ENCODE measurements at places on chromosomes 4 and X.
A peak's percentile ranks its signal among the peaks of the same experiment; 100 is the strongest.

DNA sequence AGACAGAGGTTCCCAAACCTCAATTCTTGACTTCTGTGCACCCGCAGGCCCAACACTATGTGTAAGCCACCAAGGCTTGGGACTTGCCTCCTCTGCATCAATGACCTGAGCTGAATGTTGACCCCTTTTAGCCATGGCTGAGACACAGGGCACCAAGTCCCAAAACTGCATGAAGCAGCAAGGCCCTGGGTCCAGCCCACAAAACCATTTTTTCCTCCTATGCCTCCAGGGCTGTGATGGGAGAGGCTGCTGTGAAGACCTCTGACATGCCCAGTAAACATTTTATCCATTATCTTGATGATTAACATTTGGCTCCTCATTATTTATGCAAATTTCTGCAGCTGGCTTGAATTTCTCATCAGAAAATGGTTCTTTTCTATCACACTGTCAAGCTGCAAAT lies 85.4 kb downstream of the ITM2A start:
- no peak for DNase-seq

GRCh38 chr4:63618883-63619718 lies 790.1 kb downstream of the TECRL start:
- no peak for DNase-seq

GRCh38 chr4:7381221-7381889 lies 53.4 kb downstream of the PSAPL1 start:
- no peak for DNase-seq

GRCh38 chr4:105288121-105288520 lies 141.4 kb downstream of the TET2 start:
- no peak for DNase-seq

- DNase-seq: no peak
Observed at GRCh38 chr4:189800545-189801088, 140.1 kb upstream of the FRG1 start.

DNA sequence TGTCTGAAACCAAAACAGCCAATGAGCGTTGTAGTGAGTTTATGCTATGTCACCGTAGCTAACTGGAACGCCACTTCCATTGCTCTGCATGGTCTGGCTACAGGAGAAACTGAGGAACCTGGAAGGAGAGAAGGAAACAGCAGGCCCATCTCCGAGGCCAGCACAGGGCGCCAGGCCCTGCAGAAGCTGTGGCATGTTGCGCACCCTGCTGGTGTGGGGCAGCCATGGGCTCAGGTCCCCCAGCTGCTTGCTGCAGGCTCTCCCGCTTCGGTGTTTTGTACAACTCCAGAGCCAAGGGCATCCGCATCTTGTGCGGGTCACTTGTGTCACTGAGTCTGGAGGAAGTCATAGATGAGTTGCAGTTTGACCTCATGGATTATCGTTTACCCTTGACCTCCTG lies 89.2 kb downstream of the AFAP1 start:
- DNase-seq: no peak

DNA sequence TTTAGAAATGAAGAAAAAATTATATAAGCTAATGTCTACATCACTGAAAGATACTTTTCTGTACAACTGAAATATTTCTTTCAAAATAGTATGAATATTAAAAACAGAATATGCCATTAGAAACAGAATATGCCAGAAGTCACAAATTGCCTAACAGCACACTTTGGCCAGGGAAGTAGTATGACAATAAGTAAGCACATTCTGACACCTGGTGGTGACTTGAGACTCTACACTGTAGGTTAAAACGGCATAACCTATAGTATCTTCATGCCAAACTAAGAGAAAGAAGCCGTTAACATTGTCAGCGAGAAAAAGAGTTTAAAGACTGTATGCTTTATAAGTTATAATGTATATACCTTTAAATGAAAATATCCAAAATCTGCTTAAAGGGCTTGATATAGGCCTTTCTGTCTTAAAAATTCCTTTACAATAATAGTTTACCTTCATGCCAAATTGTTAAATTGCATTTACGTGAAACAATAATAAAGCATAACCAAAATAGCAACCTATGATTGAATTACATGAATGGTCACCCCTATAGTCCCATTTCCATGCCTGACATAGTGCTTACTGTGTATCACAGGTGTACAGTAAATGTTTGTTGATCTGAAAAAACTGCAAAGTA lies 32.8 kb downstream of the FAM13A start:
- DNase-seq: peak; percentile 15

- DNase-seq: no peak
Observed at GRCh38 chr4:52979821-52980590, 117.9 kb downstream of the RASL11B start.

GRCh38 chrX:47815901-47816845 lies 20.5 kb upstream of the ZNF81 start:
- DNase-seq: no peak

DNA sequence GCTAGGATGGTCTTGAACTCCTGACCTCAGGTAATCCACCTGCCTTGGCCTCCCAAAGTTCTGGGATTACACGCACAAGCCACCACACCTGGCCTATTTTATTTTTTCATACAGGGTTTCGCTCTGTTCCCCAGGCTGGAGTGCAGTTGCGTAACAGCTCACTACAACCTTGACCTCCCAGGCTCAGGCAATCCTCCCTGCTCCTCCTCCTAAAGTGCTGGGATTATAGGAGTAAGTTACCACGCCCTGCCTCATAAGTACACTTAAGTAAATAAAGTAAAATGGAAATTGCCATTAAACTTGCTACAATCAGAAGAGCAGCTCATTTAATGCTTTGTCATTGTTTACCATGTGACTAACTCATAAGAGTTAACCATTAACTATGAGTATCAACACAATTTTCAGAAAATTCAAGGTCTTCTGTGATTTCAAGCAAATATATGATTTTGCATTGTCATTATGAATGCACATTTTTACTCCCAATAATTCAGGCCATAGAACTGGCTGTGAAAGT lies 12.3 kb downstream of the UGDH start:
- no peak for DNase-seq

GRCh38 chr4:128600410-128600809 lies 209.1 kb upstream of the JADE1 start:
- no peak for DNase-seq

- DNase-seq: no peak
Observed at GRCh38 chrX:73268463-73268862, 53.8 kb upstream of the NAP1L2 start.

DNA sequence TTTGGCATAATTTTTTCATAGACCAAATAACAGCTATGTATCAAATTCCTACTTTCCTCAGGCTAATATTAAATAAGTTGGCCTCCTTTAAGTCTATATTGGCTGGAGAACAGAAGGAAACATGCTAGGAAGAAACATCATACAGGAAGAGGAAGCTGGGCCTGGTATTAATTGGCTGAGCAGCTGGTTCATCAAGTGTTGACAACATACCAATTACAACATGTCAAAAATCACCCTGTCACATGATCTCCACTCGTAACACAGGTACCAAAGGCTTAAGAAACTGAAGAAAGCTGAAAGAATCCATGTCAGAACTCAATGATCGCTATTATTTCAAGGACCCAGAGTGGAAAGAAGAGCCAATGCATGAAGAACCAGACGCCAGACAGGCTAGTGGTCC lies 10.5 kb downstream of the WDFY3 start:
- DNase-seq: no peak

- no peak for DNase-seq
Observed at GRCh38 chr4:7793186-7793585, 146.5 kb downstream of the AFAP1 start.

DNA sequence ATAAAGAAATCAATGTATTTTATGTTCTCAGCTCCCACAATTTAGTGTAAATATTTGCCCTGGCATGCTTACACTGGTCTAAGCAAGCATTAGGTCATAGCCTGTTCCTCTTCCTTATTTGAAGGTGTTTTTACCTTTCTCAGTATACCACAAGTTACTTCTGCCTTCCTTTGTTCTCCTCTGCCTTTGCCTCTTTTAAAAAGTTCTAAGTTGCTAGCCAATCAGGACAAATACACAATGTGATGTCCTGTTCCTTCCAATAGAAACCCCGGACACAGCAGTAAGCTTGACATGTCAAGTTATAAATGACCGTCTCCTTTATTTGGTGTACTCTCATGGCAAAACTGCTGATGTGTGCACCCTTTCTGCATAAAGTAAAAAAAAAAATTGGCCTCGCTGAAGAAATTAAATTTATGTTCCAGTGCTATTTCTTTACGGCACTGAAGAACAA lies 49.4 kb downstream of the UGT2B10 start:
- DNase-seq: no peak

DNA sequence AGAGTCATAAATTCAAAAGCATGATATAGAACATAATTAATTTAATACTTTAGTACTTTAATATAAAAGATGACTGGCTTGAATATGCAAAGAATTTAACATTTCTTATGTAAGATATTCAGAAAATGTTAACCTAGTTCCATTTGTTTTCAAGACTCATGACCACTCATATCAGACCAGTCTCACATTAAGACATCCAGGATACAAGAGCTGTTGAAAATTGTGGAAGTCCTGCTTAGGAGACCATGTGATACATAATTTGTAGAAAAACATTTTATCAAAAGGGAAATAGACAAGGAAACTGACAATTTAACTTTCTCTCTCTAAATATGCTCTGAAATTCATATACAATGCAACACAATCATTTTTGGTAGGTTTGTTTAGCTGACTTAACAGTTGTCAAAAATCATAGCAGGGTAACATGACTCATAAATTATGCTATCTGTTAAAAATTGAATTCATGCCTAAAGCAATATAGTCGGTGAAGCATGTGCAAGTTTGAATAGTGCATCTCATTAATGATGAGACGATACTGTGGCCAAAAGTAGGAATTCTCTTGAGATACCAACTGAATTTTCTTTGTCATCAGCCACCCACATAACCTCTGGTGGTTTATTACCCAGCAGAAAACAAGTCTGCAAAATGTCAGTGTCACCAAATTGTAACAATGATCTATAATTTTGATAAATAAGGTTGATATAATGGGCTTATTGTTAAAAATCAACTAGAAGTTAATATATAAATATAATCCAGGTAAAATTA lies 211.4 kb downstream of the GASK1B start:
- DNase-seq: no peak

- no peak for DNase-seq
Observed at GRCh38 chrX:14028473-14028872, 1.2 kb downstream of the GEMIN8 start.

- no peak for DNase-seq
Observed at GRCh38 chr4:69822198-69822597, 37.7 kb downstream of the SULT1E1 start.

DNA sequence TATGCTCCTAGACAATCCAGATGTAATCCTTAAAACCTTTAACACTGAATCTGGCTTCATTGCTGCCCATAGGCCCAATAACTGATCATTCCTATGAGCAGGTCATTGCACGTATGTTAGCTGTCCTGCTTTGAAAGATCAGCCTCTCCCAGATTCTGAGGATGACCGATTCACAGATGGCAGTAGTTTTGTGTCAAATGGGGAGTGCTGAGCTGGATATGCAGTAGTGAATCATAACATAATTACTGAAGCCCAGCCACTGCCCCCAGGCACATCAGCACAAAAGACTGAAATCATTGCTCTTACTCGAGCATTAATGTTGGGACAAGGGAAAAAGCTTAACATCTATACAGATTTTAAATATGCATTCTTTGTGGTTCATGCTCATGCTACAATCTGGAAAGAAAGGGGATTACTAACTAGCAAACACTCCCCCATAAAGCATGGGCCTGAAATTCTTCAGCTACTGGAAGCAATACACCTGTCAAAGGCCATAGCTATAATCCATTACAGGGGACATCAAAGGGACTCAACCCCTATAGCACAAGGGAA lies 16.4 kb upstream of the ZNF280C start:
- no peak for DNase-seq

- DNase-seq: no peak
Observed at GRCh38 chr4:33577791-33578190, 2666.5 kb downstream of the ARAP2 start.

GRCh38 chr4:12165616-12166015 lies 736.9 kb upstream of the HS3ST1 start:
- DNase-seq: no peak

- no peak for DNase-seq
Observed at GRCh38 chrX:150880808-150881165, 17.7 kb downstream of the CD99L2 start.

DNA sequence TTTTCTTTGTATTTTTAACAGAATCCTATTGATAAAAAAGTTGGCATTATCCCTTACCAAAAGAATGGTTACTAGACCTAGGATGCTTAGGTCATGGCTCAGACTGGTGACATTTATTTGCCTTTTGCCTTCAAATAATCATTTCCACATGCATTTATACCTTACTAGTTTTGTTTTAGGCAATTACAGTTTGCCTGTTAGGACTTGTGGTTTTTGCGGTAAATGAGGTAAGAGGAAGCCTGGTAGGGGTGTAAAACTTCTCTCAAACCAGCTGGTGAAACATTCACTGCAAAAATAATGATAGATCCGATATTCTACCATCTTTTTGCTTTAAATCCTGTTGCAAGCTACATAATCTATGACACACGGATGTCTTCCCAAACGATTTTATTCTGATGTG lies 12.1 kb downstream of the LAMP2 start:
- no peak for DNase-seq

- no peak for DNase-seq
Observed at GRCh38 chr4:115489279-115489678, 375.9 kb upstream of the NDST4 start.

- no peak for DNase-seq
Observed at GRCh38 chr4:140793291-140793690, 37.1 kb upstream of the TBC1D9 start.

- DNase-seq: no peak
Observed at GRCh38 chr4:43242606-43243005, 350.1 kb downstream of the GRXCR1 start.

DNA sequence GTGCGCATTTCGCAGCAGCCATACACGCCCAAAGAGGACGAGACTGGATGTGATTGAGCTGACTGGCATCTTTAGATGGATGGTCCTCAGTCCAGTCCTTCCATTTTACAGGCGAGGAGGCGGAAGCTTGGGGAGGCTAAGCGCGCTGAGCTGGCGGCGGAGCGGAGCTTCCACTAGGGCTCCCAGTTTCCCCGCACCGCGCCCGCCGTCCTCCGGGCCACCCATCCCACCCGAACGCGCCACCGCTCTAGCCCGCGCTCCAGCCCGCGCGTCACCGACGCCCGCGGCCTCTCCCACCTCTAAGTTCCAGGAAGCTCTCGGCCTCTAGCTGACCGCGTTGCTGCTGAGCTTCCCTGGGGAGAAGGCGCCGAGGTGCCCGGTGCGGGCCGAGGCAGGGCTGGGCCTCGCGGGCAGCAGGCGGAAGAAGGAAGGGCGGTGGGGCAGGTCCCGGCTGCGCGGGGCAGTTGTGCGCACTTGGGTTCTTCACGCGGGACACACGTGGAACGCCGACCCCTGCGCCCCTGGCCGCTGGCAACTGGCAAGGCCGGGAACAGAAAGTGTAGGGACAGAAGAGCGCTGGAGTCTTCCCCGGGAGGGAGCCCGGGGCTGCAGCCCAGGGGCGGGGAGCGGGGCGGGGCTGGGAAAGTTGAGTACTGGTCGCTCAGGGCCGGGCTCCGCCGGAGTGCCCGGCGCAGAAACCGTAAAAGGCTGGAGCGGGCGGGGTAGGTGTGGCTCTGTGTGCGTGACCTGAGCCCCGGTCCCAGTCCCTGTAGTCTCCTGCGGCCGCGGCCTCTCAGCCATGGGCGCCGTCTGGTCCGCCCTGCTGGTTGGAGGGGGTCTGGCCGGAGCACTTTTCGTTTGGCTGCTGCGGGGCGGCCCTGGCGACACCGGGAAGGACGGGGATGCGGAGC lies at the start of gene STBD1:
TSS of gene STBD1 (plus strand) at position 763 of the 911 bp plus-strand sequence. CDS start at position 800, 37 bp downstream.
- peak; percentile 37 for DNase-seq

- no peak for DNase-seq
Observed at GRCh38 chr4:3301450-3302172, 8.8 kb downstream of the RGS12 start.

- DNase-seq: no peak
Observed at GRCh38 chrX:44914532-44915198, 41.7 kb downstream of the KDM6A start.

Measured in occipital lobe (tissue), 3 donors.